ENCODE measurements at places on chromosomes 1 and 21.

DNA sequence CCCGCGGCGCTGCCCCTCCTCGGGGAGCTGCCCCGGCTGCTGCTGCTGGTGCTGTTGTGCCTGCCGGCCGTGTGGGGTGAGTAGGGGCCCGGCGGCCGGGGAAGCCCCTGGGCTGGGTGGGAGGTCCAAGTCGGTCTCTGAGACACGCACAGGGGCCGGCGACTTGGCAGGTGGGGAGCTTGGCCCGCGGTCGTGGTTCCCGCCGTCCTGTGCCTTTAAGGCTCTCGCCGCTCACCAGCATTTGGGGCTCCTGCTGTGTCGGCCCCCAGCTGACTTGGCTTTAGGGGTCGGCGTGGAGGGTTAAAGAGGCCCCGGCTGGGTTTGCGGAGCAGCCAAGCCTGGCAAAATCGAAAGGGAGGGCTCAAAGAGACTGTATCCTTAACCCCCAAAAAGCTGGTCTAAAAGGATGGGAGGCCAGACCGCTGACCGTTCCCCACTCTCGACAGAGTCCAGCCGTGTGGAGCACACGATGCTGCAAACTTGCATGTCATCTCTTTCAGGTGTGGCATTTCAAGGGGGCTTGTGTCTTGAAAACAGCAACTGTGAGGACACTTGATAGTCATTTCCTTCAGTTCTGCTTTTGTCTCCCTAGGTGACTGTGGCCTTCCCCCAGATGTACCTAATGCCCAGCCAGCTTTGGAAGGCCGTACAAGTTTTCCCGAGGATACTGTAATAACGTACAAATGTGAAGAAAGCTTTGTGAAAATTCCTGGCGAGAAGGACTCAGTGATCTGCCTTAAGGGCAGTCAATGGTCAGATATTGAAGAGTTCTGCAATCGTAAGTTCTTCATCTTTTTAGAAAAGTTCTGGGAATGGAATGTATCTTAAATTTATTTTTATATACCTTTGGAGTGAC, 540 bp downstream of the CD55 start:
- no peak for DNase-seq

DNA sequence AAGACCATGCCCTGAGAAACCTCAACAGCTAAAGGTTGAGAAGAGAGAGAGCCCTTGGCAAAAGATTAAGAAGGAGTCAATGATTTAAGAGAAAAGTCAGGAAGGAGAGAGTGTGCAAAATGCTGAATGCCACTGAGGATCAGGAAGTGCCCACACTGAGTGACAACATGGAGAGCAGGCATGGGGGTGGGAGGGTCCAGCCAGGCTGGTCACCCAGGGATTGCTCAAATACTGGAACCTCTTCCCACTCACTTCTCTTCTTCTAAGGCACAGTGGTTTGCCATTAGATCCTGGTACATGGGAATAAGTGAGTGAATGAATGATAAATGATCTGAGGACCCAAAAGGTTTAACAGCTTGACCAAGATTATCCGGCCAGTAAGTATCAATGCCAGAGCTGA, 11.1 kb downstream of the PRR9 start:
- DNase-seq = no peak

DNA sequence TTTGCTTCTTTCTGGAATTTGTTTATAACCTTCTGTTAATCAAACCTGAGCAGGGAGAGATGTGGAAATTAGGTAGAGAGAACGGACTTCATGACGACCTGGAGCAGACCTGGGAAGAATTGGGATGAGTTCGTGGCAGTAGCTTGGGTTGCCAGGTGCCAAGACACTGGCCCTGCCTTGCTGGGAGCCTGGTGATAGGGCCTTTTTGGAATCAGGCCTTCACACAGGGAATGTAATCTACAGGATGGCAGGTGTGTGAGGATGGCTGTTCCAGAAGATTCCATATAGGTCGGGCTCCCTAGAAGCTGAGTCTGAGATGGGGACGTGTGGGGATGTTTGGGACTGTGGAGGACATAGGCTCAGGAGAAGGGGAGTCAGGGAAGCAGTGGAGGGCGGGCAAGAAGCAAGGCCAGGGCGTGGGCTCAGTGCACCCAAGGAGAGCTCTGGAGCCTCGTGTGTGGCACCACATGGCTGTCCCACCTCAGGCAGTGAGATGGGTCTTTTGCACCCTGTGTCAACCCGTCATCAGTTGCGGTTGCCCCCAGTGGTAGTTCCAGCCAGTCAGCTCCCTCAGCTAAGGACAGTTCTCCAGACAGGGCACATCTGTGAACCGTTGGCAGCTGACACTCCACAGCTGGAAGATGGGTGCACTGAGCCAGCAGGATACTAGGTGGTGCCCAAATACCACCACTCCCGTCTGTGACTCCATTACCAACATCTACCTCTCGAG, 395.9 kb downstream of the MATN1 start:
- DNase-seq = no peak

- DNase-seq = no peak
These were observed 1.8 kb upstream of the LHX9 start for GRCh38 chr1:197915260-197915861.

DNA sequence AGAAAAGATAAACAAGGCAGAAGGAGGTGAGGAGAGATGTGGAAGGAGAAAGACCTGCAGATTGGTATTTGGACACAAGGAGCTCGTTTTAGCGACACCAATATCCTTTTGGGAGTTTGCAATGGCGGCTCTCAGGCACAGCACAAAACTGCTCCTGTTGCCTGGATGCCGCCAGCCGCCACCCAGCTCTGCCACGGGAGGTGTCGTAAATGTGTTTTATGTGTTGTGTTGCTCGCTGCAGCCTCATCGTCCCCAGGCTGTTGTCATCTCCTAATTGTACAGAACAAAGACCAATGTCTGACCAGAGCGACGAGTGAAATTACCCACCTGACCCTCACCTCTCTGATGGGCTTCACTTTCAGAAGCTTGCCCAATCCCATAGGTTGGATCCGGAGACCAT, 96.6 kb upstream of the ZNF281 start:
- DNase-seq = no peak

DNA sequence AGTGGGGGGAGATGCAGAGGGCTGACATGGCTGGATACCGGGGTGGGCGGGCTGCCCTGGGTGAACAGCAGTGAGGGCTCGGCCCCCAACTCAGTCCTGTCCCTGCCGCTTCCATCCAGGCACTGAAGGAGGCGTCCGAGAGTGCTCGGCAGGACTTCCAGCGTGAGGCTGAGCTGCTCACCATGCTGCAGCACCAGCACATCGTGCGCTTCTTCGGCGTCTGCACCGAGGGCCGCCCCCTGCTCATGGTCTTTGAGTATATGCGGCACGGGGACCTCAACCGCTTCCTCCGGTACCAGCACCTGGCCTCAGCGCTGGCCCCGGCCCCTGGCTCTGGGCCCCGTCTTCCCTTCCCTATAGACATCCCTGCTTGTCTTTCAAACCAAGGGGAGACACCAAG, 15.6 kb downstream of the NTRK1 start:
- DNase-seq = no peak

GRCh38 chr1:25187077-25187476, 45.2 kb downstream of the SYF2 start:
- no peak for DNase-seq

- no peak for DNase-seq
These were observed 238.8 kb downstream of the MRPL39 start for GRCh38 chr21:25368531-25368930.

DNA sequence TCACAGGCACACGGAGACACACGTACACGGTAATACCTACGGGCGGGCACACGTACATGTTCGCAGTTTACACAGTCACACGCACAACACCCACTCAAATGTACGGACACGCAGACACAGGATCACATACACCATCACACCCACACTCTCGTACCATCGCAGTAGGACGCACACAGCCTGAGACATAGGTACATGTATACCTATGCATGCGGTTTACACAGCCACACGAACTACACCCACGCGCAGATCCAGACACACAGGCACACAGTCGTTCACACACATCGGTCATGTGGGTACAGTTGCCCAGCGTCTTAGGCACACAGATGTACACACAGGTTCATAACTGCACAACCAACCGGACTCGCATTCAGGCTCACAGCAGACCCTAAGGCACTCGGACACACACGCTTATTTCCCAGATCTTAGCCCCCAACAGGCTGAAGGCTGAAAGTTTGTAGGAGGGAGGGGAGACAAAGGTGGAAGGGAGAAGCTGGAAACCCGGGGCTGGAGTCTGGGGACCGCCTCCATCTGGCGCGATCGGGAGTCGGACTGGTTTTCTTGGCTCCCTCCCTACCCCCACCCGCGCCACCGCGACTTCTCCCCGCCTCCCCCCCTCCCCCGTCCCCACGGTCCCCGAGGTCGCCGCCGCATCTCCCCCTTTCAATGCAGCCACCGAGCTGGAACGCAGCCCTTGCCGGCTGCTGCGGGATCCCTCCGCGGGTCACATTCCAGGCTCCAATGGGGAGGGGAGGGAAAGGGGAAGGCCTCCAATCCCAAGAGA, 51.9 kb upstream of the SYNC start:
- no peak for DNase-seq

DNA sequence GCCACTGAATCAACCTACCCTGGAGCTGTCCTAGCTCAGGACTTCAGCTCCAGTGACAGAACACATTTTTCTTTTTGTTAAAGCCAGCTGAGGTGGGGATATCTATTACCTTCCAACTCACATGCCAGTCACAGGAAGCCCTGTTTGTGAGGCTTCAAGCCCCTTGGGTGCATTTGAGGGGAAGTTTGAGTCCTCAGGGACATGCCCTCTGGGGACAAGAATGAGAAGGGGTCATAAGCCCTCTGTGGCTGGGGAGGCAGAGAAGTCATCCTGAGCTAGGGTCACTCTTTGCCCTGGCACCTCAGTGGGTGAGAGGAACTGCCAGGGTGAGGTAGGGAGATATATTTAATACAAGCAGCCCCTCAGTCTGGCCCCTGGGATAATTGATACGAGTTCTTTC, 33.5 kb upstream of the CLDN14 start:
- no peak for DNase-seq

GRCh38 chr1:84374991-84375696, 23.1 kb upstream of the DNASE2B start:
- no peak for DNase-seq

- no peak for DNase-seq
These were observed 4.6 kb downstream of the IFFO2 start for GRCh38 chr1:18951818-18952391.

GRCh38 chr1:215219372-215219771, 136.8 kb downstream of the KCNK2 start:
- no peak for DNase-seq

- no peak for DNase-seq
These were observed 24.2 kb downstream of the MAEL start for GRCh38 chr1:167013108-167013929.

- no peak for DNase-seq
These were observed 46.7 kb upstream of the HAO2 start for GRCh38 chr1:119321666-119322419.

DNA sequence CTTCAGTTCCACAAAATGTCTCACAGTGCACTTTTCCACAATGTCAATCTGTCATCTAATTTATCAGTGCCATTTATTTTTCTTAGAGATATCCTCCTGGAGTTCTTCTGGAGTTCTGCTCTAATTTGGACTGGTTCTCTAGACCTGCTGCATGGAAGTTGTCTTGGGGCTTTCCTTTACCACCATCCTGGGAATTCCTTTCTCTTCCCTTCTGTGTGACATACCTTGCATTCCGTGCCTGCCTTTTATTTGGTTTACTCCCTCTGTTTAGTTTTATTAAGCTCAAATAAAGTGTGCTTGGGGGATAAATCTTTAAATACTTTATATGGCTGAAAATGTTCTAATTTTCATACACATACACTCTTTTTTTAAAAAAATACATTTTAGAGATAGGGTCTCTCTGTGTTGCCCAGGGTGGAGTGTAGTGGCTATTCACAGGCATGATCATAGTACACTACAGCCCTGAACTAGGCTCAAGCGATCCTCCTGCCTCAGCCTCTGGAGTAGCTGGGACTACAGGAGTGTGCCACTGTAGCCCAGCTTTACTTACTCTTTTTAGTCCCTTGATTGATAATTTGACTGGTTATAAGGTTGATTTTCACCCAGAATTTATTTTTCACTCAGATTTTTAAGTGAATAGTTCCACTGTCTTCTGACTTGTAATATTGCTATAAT, 14.4 kb downstream of the MTF2 start:
- no peak for DNase-seq

- DNase-seq = no peak
These were observed 9.4 kb downstream of the TMEM35B start for GRCh38 chr1:34975771-34976170.

- no peak for DNase-seq
These were observed 17.6 kb downstream of the CLCA2 start for GRCh38 chr1:86441581-86441980.

DNA sequence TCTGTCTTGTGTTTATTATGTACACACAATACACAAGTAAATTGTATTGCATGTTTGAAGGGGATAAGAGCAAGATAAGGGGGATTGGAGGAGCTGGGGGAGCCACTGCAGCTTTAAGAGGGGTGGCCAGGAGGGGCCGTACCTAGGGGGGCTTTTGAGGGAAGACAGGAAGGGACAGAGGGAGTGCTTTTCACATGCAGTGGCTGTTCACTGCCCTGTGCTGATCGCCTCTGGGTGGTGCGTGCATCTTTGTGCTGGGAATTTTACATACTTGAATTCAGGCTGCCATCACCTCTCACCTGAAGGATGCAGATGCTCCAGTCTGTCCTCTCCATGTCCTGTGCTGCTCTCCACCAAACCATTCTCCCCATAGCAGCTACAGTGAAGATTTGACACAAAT, 179.5 kb downstream of the PTPRU start:
- no peak for DNase-seq

DNA sequence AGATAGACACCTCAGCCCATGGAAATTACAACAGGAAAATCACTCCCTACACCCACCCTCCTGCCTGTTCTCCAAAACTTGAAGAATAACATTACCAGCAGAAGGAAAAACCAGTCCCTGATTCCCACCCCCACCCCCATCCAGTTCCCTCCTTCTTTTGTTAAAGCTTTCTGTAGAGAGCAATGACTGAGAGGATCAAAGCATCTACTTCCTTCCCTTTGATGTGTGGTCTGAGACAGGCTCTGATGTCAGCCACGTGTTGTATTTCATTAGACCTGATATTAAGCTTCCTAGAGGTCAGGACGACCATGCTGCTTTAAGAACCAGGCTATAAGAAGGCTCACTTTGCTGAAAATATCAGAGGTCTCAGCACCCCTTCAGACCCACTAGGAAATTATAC, 73.9 kb upstream of the HAO2 start:
- DNase-seq = no peak

GRCh38 chr1:1626207-1627141, 5.5 kb upstream of the MMP23B start:
- DNase-seq = no peak

DNA sequence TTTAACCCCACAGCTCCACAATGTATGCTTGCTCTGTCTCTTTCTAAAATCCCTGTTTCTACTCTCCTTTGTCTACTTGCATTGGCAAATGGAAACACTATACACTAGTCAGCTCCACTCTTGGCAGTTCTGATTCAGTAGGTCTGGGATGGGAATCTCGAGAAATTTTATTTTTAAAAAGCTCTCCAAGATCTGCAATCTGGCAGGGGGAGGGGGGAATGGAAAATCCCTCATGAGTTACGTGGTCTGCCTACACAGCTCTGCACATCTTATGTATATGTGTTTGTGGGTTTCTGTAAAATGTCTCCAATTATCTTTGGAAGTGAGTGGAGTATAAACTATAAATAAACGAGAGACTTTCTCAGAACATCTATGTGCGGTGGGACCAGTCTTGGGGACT, 9.9 kb upstream of the GALNT2 start:
- DNase-seq = no peak

- no peak for DNase-seq
These were observed 69.8 kb downstream of the KCNT2 start for GRCh38 chr1:196538473-196538872.

- peak; percentile 70 for DNase-seq
These were observed 89.2 kb downstream of the GPR88 start for GRCh38 chr1:100627054-100627716.
